Stimulated activated CD4-positive, alpha-beta T cell treated with anti-CD3 and anti-CD28 coated beads, Interleukin-1b, Interleukin-23, amount 100 ng/mL, for 24 hours (primary cell): ENCODE measurements at places on chromosomes 16 and 17.

DNA sequence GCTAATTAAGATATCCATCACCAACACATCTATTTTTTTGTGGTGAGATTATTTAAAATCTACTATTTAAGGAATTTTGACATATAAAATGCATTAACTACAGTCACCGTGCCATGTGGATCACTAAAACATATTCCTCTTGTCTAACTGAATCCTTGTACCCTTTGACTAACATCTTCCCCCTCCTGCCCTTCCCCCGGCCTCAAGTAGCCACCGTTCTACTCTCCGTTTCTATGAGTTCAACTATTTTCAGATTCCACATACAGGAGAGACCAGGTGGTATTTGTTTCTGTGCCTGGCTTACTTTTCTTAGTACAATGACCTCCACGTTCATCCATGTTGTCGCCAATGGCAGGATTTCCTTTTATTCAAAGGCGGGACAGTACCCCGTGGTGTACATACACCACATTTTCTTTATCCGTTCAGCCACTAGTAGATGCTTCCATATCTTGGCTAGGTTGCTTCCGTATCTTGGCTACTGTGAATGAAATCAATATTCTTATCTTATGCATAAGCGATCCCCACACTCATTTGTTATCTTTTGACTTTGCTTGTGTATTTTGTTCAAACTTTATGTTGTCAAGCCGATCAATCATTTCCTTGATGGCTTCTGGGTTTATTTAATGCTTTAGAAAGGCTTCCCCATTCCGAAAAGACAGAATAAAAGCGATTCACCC is 134.7 kb downstream of the KCNJ12 start:
- no peak for DNase-seq

GRCh38 chr16:48611329-48612137 is 1.6 kb upstream of the N4BP1 start:
- peak; percentile 53 for DNase-seq

- no peak for DNase-seq
These were observed 1.7 kb upstream of the LASP1 start for GRCh38 chr17:38867968-38868816.

DNA sequence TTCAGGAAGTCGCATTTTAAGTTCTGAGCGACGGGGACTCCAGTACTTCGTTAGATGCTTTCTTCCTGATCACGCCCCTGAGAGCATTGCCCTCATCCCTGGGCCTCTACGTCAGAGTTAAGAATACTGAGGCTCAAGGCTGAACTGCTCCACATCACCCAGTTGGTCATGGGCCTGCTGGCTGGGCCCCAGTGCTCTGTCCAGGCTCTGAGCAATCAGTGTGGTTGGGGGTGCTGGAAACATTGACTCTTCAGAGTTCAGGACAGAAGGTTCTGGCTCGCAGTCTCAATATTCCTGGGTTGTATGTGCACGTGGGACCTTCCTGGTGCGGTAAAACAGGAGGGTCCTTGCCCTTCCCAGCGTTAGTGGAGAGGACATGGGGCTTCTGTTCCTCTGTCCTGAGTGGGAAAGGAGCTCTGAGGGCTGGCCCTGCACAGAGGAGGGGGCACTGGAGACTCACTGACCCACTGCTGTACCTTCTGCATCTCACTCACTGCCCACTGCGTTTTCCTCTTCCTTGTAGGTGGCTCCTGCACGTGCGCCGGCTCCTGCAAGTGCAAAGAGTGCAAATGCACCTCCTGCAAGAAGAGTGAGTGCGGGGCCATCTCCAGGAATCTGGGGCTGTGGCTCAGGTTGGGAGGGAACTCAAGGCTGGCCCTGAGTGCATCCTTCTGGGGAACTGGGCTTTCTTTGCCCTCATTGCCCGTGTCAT is 518 bp downstream of the MT1E start:
- no peak for DNase-seq

GRCh38 chr16:22727285-22728166 is 86.4 kb upstream of the HS3ST2 start:
- no peak for DNase-seq

GRCh38 chr17:15270628-15271381 is 5.7 kb upstream of the PMP22 start:
- no peak for DNase-seq

DNA sequence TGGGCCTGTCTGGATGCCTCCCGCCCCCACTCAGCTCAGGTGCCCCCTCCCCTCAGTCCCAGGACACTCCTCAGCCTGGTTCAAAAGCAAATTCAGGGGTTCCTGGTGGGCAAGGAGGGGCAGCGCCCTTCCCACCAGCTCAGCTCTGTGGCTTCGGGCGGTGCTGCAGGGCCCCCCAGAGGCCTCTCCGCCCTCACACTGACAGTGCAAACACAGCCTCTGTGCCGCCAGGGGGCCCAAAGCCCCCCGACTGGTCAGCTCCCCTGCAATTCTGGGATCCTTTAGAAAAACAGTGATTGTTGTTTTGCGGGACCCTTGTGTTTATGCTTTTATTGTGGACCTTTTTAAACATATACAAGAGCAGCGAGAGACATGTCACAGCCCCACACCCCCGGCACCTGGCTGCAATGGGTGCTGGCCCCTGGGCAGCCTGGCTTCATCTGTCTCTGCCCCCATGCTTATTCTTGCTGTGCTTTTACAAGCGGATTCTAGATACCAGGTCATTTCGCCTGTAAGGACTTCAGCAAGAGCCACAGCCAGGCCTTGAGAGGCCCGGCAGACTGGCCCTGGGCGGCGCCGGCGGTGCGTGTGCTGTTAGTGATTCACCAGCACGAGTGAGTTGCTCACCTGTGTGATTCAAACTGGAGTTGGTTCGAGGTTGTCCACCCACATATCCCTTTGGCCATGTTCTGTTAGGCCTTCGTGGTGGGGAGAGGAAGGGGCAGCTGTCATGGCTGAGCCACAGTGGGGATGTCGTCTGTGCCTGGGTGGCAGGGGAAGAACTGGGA is 21.2 kb downstream of the ZNF469 start:
- DNase-seq: no peak

- DNase-seq: no peak
These were observed 149.6 kb downstream of the SOX9 start for GRCh38 chr17:72270273-72270924.

DNA sequence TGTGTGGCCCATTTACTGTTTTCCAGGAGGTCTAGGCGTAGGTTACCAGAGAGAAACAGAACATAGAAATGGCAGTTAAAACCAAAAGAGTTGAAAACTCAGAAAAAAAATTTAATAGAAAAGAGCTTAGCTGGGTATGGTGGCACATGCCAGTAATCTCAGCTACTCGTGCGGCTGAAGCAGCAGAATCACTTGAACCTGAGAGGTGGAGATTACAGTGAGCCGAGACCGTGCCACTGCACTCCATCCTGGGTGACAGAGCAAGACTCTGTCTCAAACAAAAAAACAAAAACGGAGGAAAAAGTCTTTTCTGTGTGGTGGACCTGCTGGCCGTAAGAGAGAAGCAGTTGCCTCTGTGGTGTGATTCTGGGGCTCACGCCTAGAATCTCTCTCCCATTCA is 35.8 kb downstream of the MRTFB start:
- DNase-seq: no peak

DNA sequence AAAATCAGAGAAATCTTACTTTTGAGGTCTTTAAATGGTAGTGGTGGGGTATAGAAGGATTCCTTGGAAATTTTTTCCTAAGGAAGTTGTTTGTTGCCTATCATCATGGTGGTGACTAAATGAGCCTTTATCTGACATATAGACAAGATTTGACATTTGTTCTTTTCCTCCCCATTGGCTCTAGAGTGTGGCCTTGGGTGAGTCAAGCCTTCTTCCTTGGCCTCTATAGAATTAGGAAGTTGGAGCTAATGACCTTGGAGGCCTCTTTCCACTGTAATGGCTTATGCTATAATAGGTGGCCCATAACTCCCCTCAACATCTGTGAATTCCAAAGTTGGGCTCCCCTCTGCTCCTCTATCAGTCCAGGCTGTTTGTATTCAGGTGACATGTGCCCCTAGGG is 79.1 kb upstream of the HNF1B start:
- DNase-seq: no peak

DNA sequence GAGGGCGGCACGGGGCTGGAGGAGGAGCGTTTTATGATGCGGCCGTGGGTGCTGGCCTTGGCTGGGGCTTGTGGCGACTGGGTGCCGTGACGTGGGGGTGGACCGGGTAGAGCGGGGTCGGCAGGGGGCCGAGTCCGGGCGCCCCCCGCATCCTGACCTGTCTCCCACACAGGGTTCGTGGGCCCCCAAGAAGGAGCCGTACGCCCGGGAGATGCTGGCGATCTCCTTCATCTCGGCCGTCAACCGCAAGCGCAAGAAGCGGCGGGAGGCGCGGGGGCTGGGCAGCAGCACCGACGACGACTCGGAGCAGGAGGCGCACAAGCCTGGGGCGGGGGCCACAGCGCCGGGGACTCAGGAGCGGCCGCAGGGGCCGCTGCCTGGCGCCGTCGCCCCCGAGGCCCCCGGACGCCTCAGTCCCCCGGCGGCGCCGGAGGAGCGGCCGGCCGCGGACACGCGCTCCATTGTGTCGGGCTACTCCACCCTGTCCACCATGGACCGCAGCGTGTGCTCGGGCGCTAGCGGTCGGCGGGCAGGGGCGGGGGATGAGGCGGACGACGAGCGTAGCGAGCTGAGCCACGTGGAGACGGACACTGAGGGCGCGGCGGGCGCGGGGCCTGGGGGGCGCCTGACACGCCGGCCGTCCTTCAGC is 81.6 kb downstream of the ARHGAP23 start:
- DNase-seq: no peak
